CD4-positive, alpha-beta T cell treated with Interferon alpha-2 for 1 hour (primary cell): ENCODE measurements at places on chromosomes 3 and 15.

GRCh38 chr15:89781891-89782618, 5.9 kb downstream of the MESP2 start:
- DNase-seq: peak; percentile 37

DNA sequence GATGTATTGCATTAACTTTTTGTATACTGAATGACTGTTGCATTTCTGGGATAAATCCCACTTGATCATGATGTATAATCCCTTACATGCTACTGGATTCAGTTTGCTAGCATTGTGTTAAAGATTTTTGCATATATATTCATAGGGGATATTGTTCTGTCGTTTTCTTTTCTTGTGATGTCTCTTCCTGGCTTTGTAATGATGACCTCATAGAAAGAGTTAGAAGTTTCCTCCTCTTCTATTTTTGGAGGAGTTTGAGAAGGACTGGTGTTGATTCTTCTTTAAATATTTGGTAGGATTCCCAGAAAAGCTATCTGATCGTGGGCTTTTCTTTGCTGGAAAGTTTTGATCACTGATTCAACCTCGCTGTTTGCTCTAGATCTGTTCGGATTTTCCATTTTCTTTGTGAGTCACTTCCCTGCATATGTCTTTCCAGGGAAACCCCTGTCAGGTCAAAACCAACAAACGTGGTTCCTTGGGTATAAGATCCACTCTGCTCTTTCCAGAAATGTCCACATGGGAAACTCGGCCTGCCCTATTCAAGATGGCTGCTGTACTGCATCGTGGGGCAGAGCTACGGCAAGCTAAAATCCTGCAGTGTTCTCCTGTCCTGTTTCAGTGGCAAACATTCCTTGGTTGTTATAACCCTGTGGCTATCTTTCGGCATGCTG, 120.4 kb downstream of the GABRG3 start:
- no peak for DNase-seq

DNA sequence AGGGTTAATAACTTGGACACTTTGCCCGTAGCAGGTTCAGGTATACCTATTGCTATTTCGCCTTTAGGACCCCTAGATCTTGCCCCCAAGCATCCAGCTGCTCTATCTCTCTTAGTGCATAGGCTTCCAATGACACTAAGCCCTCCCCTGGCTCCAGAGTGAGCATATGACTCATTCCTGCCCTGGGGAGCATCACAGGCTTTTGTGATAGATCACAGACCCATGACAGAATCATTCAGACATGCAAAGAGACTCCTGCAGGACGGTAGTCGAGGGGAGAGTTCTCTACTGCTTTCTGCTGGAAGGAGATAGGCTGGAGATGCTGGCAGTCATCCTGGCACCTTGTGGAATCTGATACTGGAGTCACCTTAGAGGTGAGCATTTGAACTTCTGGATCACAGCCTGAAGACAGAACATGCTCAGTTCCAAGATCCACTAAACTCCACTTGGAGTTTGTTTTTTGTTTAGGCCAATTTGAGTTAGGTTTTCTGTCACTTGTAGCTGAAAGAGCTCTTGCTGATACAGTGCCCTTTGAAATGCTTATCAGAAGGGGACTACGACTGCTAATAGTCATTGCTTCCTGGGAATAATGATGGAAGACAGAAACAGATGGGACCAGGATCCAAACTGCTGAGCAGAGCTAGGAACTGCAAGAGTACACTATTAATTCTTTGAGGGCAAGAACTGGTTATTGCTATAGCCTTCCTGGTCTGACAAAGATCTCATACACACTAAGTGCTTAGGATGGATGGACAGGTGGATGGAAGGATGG, 11.0 kb downstream of the LYSMD2 start:
- DNase-seq: no peak

DNA sequence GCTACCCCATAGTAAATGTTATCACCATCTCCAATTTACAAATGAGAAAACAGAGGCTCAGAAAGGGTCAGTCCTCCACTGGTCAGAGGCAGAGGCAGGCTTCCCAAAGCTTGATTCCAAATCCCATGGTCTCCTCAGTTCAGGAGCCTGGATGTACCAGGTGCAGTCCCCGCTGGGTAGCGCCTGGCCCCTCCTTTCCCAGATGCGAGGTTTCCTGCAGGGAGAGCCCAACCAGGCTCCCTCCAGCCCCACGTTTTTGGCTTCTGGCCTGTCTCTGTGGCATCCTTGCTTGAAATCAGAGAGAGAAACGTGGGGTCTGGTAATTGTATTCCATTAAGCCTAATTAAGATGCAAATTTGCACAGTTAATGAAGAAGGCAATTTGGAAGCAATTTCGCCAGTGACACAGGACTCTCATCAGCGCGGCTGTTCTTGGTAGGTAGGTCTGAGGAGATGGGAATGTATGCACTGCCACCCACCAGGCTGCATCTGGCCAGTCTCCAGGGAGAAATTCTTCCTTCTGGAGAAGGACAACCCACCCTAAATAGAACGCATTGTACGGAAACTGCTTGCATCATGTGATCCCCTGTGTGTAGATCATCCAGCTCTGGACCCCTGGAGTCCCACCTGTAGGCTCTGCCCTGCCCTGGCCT, 50.5 kb downstream of the HRH1 start:
- no peak for DNase-seq
